ENCODE measurements at places on chromosomes 4 and X.

DNA sequence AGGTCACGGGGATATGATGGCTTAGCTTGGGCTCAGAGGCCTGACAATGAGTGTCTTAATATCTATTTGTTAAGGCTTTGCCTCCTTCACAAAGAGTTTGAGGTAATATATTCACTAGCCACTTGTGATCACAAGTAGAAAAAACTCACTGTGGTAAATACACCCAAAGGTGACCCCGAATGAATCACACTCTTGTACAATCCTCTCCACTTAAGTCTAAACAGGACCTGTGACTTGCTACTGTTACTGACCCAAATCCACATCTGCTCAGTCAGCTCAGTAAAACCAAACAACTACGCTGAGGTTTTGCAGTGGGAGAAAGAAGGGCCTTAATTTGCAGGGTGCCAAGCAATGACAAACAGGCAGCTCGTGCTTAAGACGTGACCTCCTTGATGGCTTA, 223.8 kb upstream of the MAGEC2 start:
- DNase-seq, result no peak

DNA sequence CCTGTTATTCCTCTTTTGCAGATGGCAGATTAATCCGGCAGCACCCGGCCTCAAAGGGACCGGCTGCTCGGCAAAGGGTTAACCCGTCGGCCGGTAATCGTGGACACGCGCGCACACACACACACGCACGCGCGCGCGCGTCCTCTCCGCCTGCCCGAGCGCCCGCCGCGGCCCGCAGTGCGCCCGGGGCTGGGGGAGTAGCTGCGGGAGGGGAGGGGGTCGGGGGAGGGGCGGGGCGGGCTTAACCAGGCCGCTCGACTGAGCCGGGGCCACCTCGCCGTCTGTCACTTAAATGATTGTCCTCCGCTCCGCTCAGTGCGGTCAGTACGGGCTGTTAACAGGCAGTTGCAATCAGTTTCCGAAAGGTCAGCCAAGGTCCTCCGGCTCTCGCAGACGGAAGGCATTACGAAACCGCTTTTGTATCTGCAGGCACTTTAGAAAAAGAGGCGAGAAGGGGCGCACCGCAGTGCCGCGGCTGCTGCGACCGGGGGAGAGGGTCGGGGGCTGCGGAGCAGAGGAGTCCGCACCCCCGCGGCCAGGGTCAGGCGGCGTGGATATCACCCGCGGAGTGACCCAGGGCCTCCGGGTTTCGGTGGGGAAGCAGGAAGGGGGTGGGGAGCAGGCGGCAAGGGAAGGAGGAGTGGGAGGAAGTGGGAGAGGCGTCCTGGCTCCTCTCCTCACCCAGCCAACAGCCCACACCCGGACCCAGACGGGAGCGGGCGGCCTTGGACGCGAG, 57.3 kb upstream of the BCOR start:
- DNase-seq, result no peak

GRCh38 chr4:146639506-146639932, 826 bp downstream of the POU4F2 start:
- DNase-seq, result no peak

GRCh38 chr4:26028793-26029567, 115.0 kb downstream of the SMIM20 start:
- no peak for DNase-seq
